ENCODE measurements at places on chromosomes 2 and 18.
A peak's percentile ranks its signal among the peaks of the same experiment; 100 is the strongest.

DNA sequence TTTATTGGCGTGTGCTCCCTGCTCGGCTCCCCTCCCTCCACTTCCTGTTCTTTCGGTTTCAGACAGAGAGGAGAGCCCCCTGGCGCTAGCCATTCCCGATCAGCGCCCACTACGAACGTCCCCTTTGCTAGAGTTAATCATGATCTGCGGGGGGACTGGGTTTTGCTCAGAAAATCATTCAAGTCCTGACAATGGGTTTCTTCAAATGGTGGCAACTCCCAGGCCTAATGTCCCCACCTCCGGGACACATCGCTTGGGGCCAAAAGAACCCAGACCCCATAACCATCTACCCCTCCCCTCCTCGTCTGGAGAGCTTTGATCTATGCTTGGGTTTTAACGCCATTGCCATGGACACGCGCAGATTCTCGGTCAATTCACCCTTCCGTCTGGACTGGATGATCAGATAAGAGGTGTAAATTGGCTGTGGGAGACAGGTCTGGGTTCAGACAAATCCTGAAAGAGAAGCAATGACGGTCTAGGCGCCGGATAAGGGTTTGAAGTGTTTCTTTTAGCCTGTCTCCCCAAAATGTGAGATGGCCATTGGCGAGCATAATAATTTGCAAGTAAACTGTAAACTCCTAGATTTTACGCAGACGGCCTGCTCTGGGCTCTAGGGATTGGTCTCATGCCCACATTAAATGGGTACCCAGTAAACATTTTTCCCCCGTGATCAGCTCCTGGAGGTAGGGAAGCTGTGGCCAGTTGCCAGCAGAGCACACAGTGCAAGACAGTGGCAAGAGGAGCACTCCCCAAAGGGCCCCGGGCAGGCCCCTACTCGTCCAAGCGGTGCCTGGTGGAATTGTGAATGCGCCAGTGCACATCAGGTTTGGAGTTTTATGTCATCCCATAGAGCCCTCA lies 4.7 kb downstream of the NRP2 start:
- peak; percentile 53 for DNase-seq

GRCh38 chr2:69241093-69241492 lies 145.9 kb downstream of the GFPT1 start:
- no peak for DNase-seq

GRCh38 chr2:44740678-44741077 lies 200.8 kb upstream of the SIX3 start:
- peak; percentile 11 for DNase-seq

GRCh38 chr2:237682151-237682550 lies 54.8 kb downstream of the LRRFIP1 start:
- DNase-seq, result no peak

Measured in fibroblast of skin of right biceps (primary cell).